ENCODE measurements at places on chromosomes 4 and X. TPM values are rescaled to one million over a fixed set of nuclear protein-coding genes. Genes with fewer than 3 reads are reported as not detected.

DNA sequence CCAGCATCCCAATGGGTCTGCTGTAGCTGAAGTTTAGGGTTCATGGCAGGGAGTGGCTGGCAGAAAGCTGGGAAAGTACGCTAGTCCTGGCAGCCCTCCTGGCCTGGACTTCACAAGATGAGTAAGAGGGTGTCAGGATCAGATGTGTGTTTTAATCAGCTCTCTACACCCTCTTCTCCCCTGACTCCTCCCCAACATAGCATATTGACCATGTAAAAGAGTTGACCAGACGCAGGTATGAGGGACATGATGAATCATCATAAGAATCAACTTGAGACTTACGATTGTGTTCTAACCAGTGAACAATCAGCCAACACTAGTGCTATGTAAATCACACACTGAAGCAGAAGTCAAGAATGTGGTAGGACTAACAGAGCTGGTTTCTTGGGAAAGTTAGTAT lies 5.3 kb downstream of the SOWAHB start:
- H3K4me3 ChIP-seq: no peak overlapping the region
- no peaks in the 10 kb centered on the region for H3K4me1 ChIP-seq
- DNase-seq: no peak
- no peaks in the 10 kb centered on the region for H3K36me3 ChIP-seq
- H3K27ac ChIP-seq: no peak overlapping the region

The FTSJ1 gene
- total RNA-seq: 18.0 TPM

- H3K27ac ChIP-seq: peak overlapping the region; percentile 34
- H3K36me3 ChIP-seq: no peaks in the 10 kb centered on the region
- no peaks in the 10 kb centered on the region for H3K4me1 ChIP-seq
Measured at GRCh38 chrX:153928846-153929245, 2.8 kb upstream of the ARHGAP4 start.

DNA sequence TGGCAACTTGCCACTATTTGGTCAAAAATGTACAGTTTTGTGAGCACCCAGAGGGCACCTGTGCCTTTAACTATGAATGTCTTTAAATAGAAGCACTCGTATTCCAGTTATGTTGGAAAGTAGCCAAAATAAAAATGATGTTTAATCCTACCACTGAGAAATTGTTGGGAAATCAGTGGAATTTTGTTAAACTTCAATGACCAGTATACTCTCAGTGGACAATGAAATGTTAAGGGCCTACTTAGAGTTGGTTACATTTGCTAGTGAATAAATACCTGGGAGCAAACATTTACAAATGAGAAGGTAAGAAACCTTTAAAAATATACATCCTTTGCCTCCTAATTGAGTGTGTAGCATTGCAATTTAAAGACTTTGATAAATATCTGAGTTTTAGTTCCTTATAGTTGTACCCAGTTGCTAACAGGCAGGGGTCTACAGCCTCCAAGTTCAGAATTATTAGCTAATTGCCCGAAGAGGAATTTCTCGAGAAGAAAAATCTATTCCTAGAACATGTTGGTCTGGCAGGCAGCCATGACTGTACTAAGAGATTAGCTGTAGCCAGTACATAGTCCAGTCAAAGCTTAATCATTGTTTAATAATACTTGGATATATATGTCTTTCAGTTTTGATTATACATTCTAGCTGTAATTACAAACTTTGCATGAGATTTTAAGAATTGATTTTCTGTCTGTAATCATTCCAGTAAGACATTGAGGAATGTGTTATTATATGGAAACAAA lies 93.2 kb downstream of the IL1RAPL2 start:
- no peak overlapping the region for H3K4me3 ChIP-seq
- H3K27ac ChIP-seq: no peak overlapping the region
- no peaks in the 10 kb centered on the region for H3K27me3 ChIP-seq
- no peaks in the 10 kb centered on the region for H3K4me1 ChIP-seq

DNA sequence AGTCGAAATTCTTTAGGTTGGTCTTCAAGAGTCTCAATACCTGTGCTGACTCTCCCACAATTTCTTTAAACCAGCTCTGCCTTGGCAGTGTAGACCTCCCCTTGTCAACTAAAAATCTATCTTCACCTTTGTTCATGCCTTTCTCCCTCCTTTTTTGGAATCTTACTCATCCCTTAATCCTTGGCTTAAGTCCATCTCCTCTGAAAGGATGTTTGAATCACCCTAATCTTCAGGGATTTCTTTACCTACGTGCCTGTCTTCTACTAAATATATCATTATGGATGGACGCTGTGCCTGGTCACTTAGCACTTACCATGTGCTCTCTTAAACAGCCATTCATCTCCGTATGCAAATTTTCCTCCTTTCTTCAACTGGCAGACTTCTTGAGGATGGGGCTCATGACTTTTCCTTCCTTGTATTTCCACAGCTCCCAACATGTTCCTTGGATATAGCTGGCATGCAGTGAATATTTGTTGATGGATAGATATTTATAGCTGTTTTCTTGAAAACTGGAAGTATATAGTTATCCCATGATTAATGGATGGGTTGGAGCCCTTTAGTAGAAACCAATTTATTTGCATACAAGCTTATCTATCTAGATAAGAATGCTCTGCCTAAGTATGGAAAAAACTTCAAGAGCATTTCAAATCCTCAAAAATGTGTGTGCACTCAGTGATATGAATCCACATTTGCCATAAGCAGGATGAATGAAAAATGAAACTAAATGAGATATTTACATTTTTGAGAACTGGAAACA lies 166.6 kb downstream of the SPRY1 start:
- DNase-seq: no peak
- no peaks in the 10 kb centered on the region for H3K36me3 ChIP-seq
- no peaks in the 10 kb centered on the region for H3K4me1 ChIP-seq
- no peak overlapping the region for H3K27ac ChIP-seq
- no peaks in the 10 kb centered on the region for H3K27me3 ChIP-seq
- H3K4me3 ChIP-seq: no peak overlapping the region

- no peaks in the 10 kb centered on the region for H3K4me1 ChIP-seq
- H3K27ac ChIP-seq: no peak overlapping the region
Measured at GRCh38 chr4:39613093-39613656, 25.5 kb downstream of the SMIM14 start.

DNA sequence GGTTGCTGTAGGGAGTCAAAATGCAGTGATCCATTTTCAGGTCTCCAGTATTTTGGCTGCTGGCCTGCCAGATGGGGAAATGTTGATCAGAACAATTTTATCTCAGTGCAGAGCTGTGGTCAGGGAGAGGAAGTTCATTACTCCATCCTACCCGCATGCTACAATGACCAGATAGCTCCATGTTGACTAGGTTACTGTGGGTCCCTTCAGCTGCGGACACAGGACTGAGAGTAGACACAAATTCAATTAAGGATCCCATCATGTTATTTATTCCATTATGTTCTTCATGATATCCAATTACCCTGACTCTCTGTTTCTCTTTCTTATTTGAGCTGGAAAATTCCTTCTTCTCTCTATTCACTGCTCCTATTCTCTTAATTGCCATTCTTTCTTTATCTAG lies 16.3 kb downstream of the SYNPO2 start:
- H3K36me3 ChIP-seq: no peaks in the 10 kb centered on the region
- no peak overlapping the region for H3K4me3 ChIP-seq
- H3K4me1 ChIP-seq: no peaks in the 10 kb centered on the region
- H3K27ac ChIP-seq: no peak overlapping the region
- no peak for DNase-seq
- no peaks in the 10 kb centered on the region for H3K27me3 ChIP-seq

GRCh38 chr4:98802770-98803198 lies 126.1 kb downstream of the EIF4E start:
- H3K4me1 ChIP-seq: no peaks in the 10 kb centered on the region
- no peaks in the 10 kb centered on the region for H3K36me3 ChIP-seq
- no peak overlapping the region for H3K4me3 ChIP-seq

DNA sequence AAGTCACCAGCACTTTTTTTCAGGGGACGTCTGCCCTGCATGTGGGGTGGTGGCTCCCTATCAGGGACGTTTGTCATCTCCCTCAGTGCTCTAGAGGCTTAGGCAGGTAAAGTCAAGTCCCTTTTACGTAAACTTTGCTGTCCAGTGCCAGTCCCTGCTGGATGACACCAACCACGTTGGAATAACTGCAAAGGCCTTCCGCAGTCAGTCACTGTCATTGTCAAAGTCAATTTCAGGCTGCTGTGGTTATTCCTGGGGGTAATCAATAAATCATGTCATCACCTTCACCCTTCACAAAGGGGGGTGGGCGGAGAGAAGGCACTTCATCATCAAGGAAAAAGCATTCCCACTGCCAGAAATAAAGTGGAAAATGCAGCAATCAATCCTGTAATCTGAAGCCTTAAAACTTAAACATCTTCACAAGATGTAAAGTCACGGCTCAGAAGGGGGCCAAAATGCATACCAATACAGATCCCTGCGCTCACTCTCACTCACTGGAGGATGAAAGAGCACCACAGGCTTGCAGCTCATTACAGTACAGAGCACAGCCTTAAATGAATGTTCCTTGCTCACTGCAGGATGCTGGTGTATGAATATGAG lies 56.2 kb downstream of the CLDN22 start:
- no peaks in the 10 kb centered on the region for H3K36me3 ChIP-seq
- no peak overlapping the region for H3K27ac ChIP-seq
- H3K4me1 ChIP-seq: no peaks in the 10 kb centered on the region
- no peaks in the 10 kb centered on the region for H3K27me3 ChIP-seq

GRCh38 chr4:53941331-53941730 lies 123.1 kb downstream of the CHIC2 start:
- no peaks in the 10 kb centered on the region for H3K4me1 ChIP-seq
- H3K36me3 ChIP-seq: no peaks in the 10 kb centered on the region
- DNase-seq: no peak
- H3K27me3 ChIP-seq: no peaks in the 10 kb centered on the region
- H3K4me3 ChIP-seq: no peak overlapping the region

The ZNF81 gene
- total RNA-seq: 13.3 TPM

DNA sequence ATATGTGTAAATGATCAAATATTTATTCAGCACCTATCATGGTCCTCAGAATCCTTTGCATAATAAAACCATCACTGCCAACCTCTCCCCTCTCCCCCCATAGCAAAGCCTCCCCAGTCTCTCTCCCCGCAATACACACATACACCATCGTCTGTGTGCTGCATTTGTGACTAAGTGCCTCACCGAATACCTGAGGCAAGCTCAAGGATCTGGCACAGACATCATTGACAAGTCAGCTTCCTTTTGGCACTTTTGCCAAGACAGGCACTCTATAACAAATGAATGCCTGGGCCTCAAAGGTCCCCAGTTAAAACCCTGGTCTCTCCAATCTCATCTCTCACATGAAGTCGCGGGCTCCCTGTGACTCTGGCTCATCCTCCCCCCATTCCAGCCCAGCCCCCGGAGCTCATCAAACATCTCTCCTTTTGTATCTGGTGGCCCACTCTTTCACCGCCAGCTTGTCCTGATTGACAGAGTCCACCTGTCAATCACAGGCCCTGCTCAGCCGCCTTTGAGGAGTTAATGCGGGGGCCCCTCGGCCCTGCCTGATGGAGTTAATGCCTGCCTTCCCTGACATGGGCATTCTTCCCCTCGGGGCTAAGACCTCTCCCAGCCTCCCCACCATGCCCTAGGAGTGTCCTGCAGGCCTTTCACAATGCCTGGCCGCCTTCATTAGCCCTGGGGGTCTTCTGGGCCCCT lies 135.8 kb upstream of the ATP6AP2 start:
- no peak overlapping the region for H3K4me3 ChIP-seq
- H3K27ac ChIP-seq: no peak overlapping the region
- no peaks in the 10 kb centered on the region for H3K4me1 ChIP-seq
- H3K27me3 ChIP-seq: peaks cover 4% of the 10 kb centered on the region
- no peaks in the 10 kb centered on the region for H3K36me3 ChIP-seq
- no peak for DNase-seq

DNA sequence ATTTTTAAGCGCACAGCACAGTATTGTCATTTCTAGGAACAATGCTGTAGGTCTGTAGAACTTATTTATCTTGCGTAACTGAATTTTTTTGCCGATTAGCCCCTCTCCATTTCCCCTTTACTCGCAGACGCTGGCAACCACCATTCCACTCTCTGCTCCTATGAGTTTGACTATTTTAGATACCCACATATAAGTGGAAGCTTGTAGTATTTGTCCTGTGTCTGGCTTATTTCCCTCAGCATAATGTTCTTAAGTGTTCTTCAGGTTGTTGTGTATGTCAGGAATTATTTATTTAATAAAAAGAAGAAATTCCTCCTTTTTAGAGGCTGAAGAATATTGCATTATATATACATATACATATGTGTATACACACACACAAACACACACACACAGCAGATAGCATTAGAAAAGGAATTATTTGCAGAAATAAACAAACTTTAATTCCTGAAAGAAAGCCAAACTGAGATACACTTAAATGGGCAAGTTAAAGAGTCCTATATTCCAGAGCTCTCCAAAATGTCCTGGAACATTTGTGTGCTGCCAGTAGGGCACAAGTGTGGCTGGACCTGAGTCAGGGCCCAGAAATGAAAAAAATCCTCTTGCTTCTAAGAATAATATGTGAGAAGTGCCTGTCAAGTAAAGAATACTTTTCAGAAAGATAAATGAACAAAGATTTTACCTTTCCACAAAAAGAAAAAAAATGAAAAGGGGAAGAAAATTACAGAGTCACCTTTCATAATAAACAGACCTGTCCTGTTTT lies 4.5 kb upstream of the ZNF330 start:
- H3K27me3 ChIP-seq: no peaks in the 10 kb centered on the region
- no peak overlapping the region for H3K4me3 ChIP-seq

- no peaks in the 10 kb centered on the region for H3K4me1 ChIP-seq
- no peaks in the 10 kb centered on the region for H3K36me3 ChIP-seq
- H3K27ac ChIP-seq: no peak overlapping the region
- H3K4me3 ChIP-seq: no peak overlapping the region
- H3K27me3 ChIP-seq: no peaks in the 10 kb centered on the region
- DNase-seq: no peak
Measured at GRCh38 chrX:68084765-68085164, 348.5 kb downstream of the OPHN1 start.

- H3K4me3 ChIP-seq: no peak overlapping the region
- DNase-seq: no peak
- H3K27ac ChIP-seq: no peak overlapping the region
Measured at GRCh38 chr4:31234901-31235300, 514.7 kb downstream of the PCDH7 start.

Measured in colonic mucosa (tissue), 4 donors.